ENCODE measurements at places on chromosomes 7 and 10. TPM values are rescaled to one million over a fixed set of nuclear protein-coding genes. Genes with fewer than 3 reads are reported as not detected.

Gene ACSM6
- total RNA-seq = not detected

Gene NYAP1
- 2.0 TPM for total RNA-seq

Gene TRPV6
- total RNA-seq = not detected

Gene OPTN
- 79.9 TPM for total RNA-seq

Gene SLC18A2
- total RNA-seq = not detected

Gene NEUROD6
- total RNA-seq = not detected

Gene DGKI
- total RNA-seq = 0.14 TPM

Gene CC2D2B
- 0.53 TPM for total RNA-seq

Gene SUN3
- not detected for total RNA-seq

Gene FHIP2A
- 39.6 TPM for total RNA-seq

Gene ENTPD7
- 20.6 TPM for total RNA-seq

Gene HKDC1
- not detected for total RNA-seq

Gene THSD7A
- 12.7 TPM for total RNA-seq

Gene CUBN
- 3.0 TPM for total RNA-seq

Gene CCDC146
- 2.2 TPM for total RNA-seq

Gene FKBP6
- total RNA-seq = not detected

Gene IL6
- total RNA-seq = 11.0 TPM

Gene CPED1
- total RNA-seq = 0.22 TPM

Gene EPHB4
- 148 TPM for total RNA-seq

Gene CALHM1
- not detected for total RNA-seq

Gene CUEDC2
- total RNA-seq = 62.6 TPM

Gene POU6F2
- 0.29 TPM for total RNA-seq

Gene DEPP1
- 318 TPM for total RNA-seq

Gene SLC18A3
- not detected for total RNA-seq

Gene ZCCHC24
- total RNA-seq = 5.7 TPM

Gene BHLHA15
- 1.2 TPM for total RNA-seq

Gene CDK14
- total RNA-seq = 41.5 TPM

Gene ZCWPW1
- total RNA-seq = 0.48 TPM

Gene TBC1D12
- total RNA-seq = 7.1 TPM

Gene IDI2
- not detected for total RNA-seq

Gene PILRA
- 1.3 TPM for total RNA-seq

Gene CHST3
- total RNA-seq = 11.5 TPM

Gene HOXA5
- 21.4 TPM for total RNA-seq

Gene NUDT13
- 2.3 TPM for total RNA-seq

Gene CCDC3
- 1.2 TPM for total RNA-seq

Gene SLC25A40
- 21.6 TPM for total RNA-seq

Gene AGFG2
- 36.3 TPM for total RNA-seq

Gene INA
- 0.40 TPM for total RNA-seq

Gene BLVRA
- 34.5 TPM for total RNA-seq

Gene PRLHR
- not detected for total RNA-seq

Gene IKZF5
- total RNA-seq = 10.3 TPM

Gene ANKRD2
- 2.3 TPM for total RNA-seq

Data from endothelial cell of umbilical vein (primary cell).